ENCODE measurements at places on chromosomes 2 and 18.

GRCh38 chr2:67041051-67041450 is 356.1 kb upstream of the ETAA1 start:
- DNase-seq: no peak

DNA sequence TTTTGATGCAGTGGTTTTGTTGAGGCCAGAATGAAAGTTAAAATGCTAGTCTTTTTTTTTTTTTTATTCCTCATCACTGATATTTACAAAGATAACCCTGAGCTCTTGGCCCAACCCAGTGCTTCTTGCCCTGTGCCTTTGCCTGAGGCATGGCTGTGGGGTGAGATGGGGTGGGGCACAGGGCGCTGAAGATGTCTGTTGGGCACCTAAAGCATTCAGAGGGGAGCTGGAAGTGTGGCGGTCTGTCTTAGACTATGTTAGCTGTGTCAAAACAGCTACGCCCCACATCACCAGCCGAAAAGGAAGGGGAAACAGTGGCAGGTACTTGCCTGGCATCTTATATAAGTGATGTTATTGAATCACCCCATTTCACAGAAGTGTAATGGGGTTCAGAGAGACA is 20.7 kb downstream of the TOGARAM2 start:
- no peak for DNase-seq

DNA sequence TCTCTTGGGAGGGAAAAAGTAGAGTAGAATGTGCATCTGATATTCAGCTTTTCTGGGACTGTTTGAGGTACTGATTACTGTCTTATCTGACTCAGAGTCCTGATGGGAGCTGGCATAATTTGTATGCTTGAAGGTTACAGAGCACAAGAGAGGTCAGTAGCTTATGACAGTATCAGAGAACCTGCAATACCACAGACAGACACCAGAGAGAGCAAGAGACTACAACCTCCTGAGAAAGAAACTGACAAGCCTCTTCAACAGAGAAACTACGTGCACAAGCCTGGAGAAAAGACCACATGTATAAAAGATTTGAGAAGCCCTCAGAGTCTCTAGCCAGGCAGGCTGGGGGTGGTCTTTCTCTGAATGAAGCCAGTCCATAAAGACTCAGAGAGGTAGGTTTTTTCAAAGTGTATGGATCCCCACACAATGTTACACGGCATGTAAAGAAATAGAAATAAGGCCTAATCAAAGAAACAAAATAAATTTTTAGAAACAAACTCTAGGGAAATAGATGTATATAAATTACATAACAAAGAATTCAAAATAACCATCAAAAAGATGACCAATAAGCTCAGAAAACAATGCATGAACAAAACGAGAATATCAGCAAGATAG is 568.3 kb downstream of the LRRTM4 start:
- no peak for DNase-seq

GRCh38 chr2:205712508-205712907 is 30.2 kb downstream of the NRP2 start:
- DNase-seq: no peak

- DNase-seq: peak; percentile 41
Observed at GRCh38 chr2:10124538-10125045, 2.1 kb downstream of the RRM2 start.

DNA sequence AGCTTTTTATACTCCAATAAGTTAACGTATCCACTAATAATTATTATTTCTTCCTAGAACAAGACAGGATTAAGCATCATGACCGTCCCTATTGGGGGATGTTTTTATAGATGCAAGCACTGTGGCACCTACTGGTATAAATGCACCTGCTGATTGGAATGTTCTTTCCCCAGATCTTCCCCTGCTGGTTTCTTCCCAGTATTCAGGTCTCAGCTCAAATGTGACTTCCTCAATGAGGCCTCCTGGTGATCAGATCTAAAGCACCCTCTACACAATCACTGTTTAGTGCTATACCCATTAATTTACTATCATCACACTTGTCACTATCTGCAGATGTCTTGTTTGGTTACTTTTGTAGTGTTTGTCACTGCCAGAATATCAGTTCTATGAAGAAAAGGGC is 3.9 kb upstream of the TYMS start:
- DNase-seq: no peak

- DNase-seq: no peak
Observed at GRCh38 chr2:20482725-20483124, 35.9 kb downstream of the RHOB start.

GRCh38 chr2:215476424-215476823 is 40.6 kb upstream of the FN1 start:
- peak; percentile 38 for DNase-seq

DNA sequence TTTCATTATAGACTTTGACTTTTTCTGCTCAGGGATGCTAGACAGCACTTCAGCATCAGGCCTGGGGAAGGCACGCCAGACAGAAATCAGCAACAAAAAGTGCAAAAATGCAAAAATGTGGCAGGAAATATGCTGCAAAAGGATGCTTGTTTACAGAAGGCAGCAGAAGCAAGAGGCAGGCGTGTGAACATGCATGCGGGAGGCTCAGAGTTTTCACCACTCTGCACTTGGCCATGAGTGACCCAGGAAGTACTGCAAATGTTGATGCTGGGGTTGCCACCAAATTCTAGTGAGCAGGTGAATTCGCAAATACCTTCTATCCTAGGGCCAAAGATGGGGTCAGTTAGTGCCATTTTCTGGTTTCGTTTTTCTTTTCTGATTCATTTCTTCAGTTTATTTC is 55.5 kb upstream of the ALKAL2 start:
- DNase-seq: no peak

DNA sequence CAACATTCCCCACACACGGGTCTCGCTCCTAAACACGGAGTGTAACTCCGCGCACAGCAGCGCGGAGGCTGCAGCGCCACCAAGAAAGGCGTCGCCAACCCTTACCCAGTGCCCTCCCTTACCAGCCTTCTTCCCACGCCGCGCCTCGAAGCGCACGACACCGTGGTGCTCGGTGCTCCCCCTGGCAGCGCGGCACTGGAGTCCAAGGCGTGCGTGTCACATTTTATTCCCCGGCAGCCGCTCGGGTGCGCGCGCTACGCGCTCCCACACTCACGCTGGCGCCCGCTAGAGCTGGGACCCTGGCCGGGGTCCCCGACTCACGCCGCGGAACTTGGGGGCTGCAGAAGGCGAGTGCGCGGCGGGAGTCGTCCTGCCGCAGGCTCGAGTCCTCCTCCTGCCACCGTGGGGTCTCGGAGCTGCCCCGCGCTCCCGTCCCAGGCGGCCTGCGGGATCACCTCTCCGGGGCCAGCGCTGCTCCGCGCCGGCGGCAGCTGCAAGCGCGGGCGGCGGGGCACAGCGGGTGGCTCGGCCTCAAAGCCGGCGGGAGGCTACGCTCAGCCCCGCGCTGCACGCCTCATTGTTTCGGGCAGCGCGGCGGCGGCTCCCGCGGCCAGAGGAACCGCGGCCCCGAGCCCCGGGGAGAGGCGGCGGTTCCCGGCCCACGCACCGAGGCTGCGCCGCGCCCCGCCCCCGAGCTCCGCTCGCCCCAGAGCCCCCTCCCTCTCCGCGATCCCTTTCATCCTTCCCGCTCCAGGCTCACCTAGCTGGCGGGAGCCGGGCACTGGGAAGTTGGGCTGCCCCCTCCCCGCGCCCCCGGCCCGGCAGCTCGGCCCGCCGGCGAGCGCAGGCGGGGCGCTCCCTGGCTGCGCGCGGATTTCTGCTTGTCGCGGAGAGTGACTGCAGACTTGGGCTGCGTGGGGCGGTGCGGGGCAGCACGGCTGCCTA is at the start of gene ST6GAL2:
Gene ST6GAL2, minus strand, starts transcription at position 197 of the 945 bp plus-strand sequence. CDS start 42,190 bp downstream, outside the sequence.
- DNase-seq: no peak

DNA sequence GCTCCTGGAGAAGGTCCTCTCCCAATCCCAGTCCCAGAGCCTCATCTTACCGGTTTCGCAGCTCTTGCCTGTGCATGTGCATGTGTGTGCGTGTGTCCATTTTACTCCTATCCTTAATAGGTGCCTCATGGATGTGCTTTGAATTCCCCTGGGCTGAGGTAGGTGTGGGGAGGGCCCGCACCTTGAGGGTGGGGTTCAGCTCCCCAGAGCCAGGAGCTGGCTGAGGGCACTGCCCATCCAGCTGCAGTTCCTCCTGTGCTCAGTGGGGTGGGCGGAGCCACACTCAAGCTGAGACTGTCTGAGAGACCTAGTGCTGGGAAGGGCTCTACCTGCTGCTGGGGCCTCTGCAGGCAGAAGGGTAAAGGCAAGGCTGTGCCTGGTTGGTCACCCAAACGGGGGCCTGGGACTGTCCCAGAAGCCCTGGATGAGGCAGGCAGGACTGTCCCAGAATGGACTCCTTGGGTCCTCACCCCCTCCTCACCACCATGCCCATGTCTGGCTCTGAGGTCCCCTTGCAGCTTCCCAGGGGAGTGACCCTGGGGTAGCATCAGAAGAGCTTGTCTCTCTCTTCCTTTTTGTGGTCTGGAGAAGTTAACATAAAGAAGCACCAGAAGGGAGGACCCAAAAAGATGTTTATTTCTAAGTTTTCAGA is 8.9 kb downstream of the GDF7 start:
- DNase-seq: no peak

GRCh38 chr2:203646266-203646864 is 60.1 kb upstream of the CD28 start:
- no peak for DNase-seq

GRCh38 chr18:23852236-23853045 is 162.1 kb upstream of the TTC39C start:
- no peak for DNase-seq

DNA sequence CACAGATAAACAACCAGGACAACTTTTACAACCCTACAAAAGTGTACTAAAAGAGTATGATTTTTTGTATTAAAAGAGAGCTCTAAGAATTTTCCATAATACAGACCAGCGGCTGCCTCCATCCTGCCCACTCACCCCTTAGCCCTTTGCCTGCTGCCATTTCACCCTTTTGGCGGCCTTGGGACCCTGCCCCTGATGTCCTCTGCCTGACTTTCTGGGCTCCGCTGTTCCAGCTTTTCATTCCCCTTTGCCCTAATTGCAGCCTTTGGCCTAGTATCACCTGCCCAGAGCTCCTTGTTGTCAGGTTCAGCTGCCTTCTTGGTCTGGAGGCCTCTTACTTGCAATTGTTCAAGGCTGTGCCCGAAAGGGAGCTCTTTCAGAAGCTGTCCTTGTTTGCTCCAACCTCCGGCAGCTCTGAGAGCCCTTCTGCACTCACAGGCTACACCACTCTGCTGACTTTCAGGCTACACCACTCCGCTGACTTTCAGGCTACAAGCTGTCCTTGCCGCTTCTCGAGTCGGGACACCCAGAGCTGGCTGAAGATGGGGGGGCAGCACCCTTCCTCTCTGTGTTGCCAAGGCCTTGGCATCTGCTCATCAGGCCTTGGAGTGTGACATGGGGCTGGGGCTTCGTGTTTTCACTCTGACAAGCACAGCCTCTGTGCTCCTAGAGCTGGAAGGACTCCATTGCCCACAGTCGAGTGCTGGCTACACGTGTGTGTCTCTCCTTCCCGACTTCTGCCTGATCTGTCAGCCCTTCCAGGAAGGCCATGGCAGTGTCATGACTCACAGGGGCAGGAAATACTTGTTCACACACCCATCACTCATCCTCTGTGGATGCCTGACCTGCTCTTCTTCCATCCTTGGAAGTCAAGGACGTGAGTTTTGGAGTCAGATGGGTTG is 43.1 kb upstream of the HDAC4 start:
- DNase-seq: peak; percentile 86

DNA sequence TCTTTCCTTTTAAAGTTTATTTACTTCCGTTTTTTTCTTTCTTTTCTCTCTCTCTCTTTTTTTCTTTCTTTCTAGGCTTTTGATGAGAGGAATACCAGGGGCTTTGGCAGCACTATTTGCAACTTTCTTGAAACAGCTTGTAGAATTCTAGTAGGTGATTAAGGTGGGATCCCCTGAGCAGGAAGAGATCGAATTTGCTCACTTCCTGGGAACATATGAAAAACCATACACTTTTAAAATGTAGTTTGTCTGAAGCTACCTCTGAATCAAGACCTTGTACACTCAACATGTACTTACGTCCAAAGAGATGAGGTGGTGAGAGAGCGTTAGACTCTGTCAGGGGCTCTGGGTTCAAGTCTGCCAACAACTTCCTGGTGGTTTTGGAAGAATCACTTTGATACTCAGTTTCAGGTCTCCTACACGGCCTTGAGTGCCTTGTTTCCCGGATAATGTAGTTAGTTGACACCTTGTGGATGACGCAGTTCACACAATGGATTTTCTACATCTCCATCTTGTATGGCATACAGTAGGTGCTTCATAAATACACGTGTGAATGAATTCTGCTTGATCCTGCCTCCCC is 229.1 kb downstream of the MYCN start:
- DNase-seq: no peak
